ENCODE measurements at places on chromosomes 2 and 18. TPM values are rescaled to one million over a fixed set of nuclear protein-coding genes. Genes with fewer than 3 reads are reported as not detected.

GRCh38 chr2:134416637-134417036 is 162.8 kb downstream of the MGAT5 start:
- no peaks in the 10 kb centered on the region for H3K27me3 ChIP-seq
- DNase-seq, result no peak
- no peak overlapping the region for H3K27ac ChIP-seq
- peaks cover 3% of the 10 kb centered on the region for H3K36me3 ChIP-seq
- peaks cover 2% of the 10 kb centered on the region for H3K4me1 ChIP-seq

DNA sequence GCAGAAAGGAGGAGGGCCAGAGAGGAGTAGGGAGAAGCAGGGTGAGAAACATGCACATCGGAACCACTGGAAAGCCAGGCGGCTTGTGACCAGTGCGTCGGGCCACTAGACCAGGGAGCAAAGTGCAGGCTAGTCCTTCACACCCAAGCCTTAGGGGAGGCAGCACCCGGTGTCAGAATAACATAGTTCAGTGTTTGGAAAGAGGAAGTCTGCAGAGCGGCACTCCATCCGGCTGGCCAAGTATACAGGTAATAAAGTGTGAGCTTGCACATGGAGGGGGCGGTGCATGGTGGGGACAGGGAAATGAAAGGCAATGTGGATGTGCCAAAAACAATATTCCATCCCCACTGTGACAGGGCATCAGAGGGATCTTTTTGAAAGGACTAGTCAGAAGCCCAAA is 69.7 kb downstream of the ZNF521 start:
- H3K4me3 ChIP-seq, result no peak overlapping the region
- DNase-seq, result no peak
- H3K27ac ChIP-seq, result no peak overlapping the region
- H3K4me1 ChIP-seq, result no peaks in the 10 kb centered on the region
- peaks cover 10% of the 10 kb centered on the region for H3K27me3 ChIP-seq

- H3K36me3 ChIP-seq, result no peaks in the 10 kb centered on the region
- DNase-seq, result no peak
- H3K27ac ChIP-seq, result no peak overlapping the region
- H3K27me3 ChIP-seq, result no peaks in the 10 kb centered on the region
- no peaks in the 10 kb centered on the region for H3K4me1 ChIP-seq
Observed at GRCh38 chr18:47605093-47605492, 325.4 kb downstream of the SMAD2 start.

DNA sequence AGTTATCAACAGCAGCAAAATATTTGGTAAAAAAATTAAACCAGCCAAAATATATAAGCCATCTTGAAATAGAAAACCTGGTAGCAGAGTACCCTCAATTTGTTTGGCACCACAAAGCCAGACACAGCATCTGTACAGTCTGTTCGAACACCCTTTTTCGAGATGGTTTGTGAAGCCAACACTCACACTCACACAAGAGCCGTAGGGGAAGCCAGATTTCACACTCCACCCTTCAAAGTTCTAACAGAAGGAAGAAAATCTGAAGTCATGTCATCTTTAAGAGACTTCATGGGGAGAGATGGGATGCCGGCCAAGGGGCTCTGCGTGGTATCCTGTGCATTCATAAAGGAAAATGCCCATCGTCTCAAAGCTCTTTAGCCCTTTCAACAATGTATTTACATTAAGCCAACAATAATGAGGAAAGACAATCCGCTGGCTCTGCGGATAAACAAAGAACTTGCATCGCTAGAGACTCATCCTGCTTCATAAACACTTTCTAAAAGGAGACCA is 451.5 kb upstream of the CHST9 start:
- H3K4me3 ChIP-seq, result no peak overlapping the region
- no peaks in the 10 kb centered on the region for H3K27me3 ChIP-seq
- no peak for DNase-seq
- H3K4me1 ChIP-seq, result no peaks in the 10 kb centered on the region
- no peaks in the 10 kb centered on the region for H3K36me3 ChIP-seq
- H3K27ac ChIP-seq, result no peak overlapping the region

LRP1B gene
- not detected for total RNA-seq

KANSL1L gene
- 4.6 TPM for total RNA-seq

MOGAT1 gene
- not detected for total RNA-seq

EPG5 gene
- total RNA-seq, result 21.4 TPM

Data from activated CD4-positive, alpha-beta memory T cell treated with anti-CD3 and anti-CD28 coated beads for 36 hours (primary cell).